Osteoblast (primary cell): ENCODE measurements at places on chromosomes 3 and 15. TPM values are rescaled to one million over a fixed set of nuclear protein-coding genes. Genes with fewer than 3 reads are reported as not detected.
A peak's percentile ranks its signal among the peaks of the same experiment; 100 is the strongest.

DNA sequence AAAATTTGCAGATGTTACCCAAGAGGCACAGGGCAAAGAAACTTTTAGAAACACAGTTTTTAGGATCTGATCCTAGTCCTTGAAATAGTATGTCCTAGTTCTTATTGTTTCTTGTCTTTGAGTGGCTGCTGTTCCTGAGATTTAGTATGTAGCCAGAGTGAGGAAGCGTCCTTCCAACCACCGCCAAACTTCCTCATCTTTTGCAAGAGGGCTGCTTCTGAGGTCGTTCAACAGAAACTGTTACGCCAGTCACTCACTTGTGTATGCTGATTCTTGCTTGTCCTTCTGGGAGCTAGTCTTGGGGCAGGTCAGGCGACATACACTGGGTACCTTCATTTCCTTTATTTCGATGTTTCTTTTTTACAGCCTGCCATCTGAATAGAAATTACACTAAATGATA lies 577.3 kb upstream of the ZNF717 start:
- H3K27me3 ChIP-seq = no peaks in the 10 kb centered on the region
- H3K4me1 ChIP-seq = no peaks in the 10 kb centered on the region
- no peak overlapping the region for H3K4me3 ChIP-seq
- H3K36me3 ChIP-seq = no peaks in the 10 kb centered on the region
- DNase-seq = no peak
- no peak overlapping the region for H3K27ac ChIP-seq

- H3K4me3 ChIP-seq = no peak overlapping the region
- peaks cover 8% of the 10 kb centered on the region for H3K36me3 ChIP-seq
- peak; percentile 55 for DNase-seq
- no peaks in the 10 kb centered on the region for H3K27me3 ChIP-seq
- no peaks in the 10 kb centered on the region for H3K4me1 ChIP-seq
These were observed 4.8 kb upstream of the VILL start for GRCh38 chr3:37985637-37986320.

DNA sequence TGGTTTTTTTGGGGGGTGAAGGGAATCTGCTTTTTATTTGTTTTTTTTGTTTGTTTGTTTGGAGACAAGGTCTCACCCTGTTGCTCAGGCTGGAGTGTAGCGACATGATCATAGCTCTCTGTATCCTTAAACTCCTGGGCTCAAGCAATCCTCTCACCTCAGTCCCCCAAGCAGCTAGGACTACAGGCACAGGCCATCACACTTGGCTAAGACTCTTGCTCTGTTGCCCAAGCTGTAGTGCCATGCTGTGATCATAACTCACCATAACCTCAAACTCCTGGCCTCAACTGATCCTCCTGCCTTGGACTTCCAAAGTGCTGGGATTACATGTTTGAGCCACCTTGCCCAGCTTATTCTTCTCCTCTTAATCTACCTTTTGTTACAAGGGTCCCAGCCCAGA lies 31.8 kb downstream of the GPR176 start:
- peaks cover 18% of the 10 kb centered on the region for H3K4me1 ChIP-seq
- no peak overlapping the region for H3K27ac ChIP-seq
- H3K36me3 ChIP-seq = peaks cover 17% of the 10 kb centered on the region
- DNase-seq = no peak
- H3K27me3 ChIP-seq = no peaks in the 10 kb centered on the region

Gene SCN11A
- total RNA-seq = under 0.01 TPM in 1 of 2 replicates, not detected in the other

Gene MYL3
- total RNA-seq = not detected in 2 replicates
